Uterus (tissue), 4 donors: ENCODE measurements at places on chromosomes 1 and 21. TPM values are rescaled to one million over a fixed set of nuclear protein-coding genes. Genes with fewer than 3 reads are reported as not detected.

Gene KCNH1
- 1.5 TPM for total RNA-seq

Gene MYOG
- not detected for total RNA-seq

Gene CSMD2
- total RNA-seq: not detected

Gene LCE1D
- total RNA-seq: not detected

Gene CEP350
- 94.1 TPM for total RNA-seq

Gene INSRR
- not detected for total RNA-seq

Gene AADACL4
- total RNA-seq: 0.14 TPM

- DNase-seq: peak; percentile 17
These were observed 10.2 kb downstream of the COL6A1 start for GRCh38 chr21:45991606-45992300.

DNA sequence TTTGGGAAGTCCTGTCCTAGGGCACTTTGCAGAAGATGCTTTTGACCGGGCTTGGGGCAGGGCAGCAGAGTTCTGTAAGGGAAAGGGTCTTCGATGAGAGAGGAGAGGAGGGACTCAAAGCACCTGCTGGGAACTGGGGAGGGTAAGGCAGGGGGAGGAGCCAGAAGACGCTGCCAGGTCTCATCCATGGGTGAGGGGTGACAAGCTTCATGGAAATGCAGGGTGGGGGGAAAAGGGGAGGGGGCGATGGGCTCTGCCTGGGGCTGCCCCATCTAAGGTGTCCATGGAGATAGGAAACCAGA is 20.9 kb upstream of the C2CD2 start:
- DNase-seq: no peak

GRCh38 chr1:35564884-35565741 is 7.5 kb downstream of the NCDN start:
- DNase-seq: no peak

- DNase-seq: no peak
These were observed 432.8 kb downstream of the MATN1 start for GRCh38 chr1:30290581-30290980.

DNA sequence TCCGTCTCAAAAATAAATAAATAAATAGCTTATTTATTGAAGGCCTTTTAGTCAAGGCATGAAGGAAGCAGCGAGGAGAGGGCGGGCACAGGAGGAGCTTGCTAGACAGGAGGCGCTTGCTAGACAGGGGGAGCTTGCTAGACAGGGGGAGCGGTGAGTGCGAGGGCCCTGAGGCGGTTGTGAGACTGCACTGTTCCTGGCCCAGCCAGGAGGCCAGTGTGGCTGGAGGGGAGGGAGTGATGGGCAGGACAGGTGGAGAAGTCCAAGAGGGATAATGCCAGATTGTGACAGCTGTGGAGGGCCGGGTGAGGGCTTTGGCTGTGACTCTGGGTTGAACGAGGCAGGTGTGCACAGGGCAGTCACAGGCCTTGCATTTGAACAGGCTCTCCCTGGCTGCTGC is 18.2 kb downstream of the KIF17 start:
- no peak for DNase-seq

GRCh38 chr1:62391369-62391971 is 45.4 kb upstream of the USP1 start:
- no peak for DNase-seq

GRCh38 chr1:180773210-180773865 is 139.4 kb upstream of the KIAA1614 start:
- no peak for DNase-seq

- DNase-seq: no peak
These were observed 91.9 kb downstream of the GTF2B start for GRCh38 chr1:88799491-88799890.

- DNase-seq: no peak
These were observed 247.0 kb upstream of the POU3F1 start for GRCh38 chr1:38293567-38293966.

DNA sequence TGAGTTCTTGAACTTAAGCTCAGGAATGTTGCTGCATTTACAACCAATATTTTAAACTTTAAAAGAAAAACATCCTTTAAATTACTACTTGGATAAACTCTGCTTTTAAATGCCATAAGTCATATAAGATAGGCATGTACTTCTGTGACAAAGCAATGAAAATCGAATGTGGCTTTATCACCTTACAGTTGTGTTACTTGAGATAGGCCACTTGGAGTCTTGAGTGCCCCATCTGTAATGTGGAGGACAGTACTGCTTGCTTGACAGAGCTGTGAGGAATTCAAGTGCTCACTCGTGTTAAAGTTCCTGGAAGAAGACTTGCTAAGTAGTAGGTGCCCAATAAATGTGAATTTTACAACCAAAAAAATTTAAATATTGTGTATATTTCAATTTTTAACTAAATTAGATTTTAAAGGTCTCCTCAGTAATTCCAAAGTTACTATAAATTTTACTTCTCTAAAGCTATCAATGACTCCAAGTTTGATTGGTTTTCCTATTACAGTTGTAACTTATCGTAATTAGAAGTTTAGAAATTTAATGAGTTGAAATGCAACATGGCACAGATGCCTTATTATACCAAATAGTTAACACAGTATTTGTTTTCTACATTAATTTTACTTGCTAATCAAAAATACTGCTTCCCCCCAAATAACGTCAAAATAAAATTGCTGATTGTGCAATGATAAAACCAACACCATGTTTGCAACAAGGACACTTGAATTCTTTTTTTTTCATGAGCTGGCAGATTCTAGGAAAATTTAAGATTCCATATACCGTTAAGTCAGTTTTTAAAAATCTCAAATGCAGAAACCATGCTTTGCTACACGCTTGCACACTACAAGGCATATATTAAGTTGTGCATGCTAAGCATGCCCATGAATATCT is 21.8 kb downstream of the PSMB2 start:
- DNase-seq: no peak
